ENCODE measurements at places on chromosomes 5 and 9. TPM values are rescaled to one million over a fixed set of nuclear protein-coding genes. Genes with fewer than 3 reads are reported as not detected.

Gene MLLT3
- 13.8 TPM for total RNA-seq

Gene OLFM1
- 17.2 TPM for total RNA-seq

Gene CER1
- total RNA-seq = not detected

Gene TAF1L
- total RNA-seq = under 0.01 TPM

Gene GDA
- total RNA-seq = 0.19 TPM

Gene CCDC192
- not detected for total RNA-seq

Gene INSL4
- total RNA-seq = not detected

Gene SLC25A2
- total RNA-seq = 0.09 TPM

DNA sequence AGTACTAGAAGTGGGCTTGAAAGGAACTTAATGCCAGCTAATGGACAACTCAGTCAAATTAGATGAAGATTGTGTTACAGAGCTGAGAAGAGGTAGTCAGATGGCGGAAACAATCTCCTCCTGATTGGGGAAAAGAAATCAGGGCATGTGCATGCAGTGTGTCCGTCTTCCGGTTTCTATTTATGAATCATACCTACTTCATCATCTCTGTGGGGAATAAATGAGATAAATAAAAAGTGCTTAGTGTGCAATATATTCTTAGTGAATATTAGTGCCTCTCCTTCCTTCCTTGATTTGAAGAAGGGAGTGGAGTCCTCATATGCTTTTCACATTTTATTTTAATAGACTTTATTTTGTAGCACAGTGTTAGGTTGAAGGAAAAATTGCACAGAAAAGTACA is 108.7 kb upstream of the NFIL3 start:
- DNase-seq = no peak

GRCh38 chr9:77885104-77885672 is 146.4 kb downstream of the GNAQ start:
- DNase-seq = no peak

GRCh38 chr5:60522292-60522905 is 177.6 kb downstream of the DEPDC1B start:
- peak; percentile 3 for DNase-seq

- peak; percentile 96 for DNase-seq
Measured at GRCh38 chr9:21836437-21837161, 34.2 kb downstream of the MTAP start.

DNA sequence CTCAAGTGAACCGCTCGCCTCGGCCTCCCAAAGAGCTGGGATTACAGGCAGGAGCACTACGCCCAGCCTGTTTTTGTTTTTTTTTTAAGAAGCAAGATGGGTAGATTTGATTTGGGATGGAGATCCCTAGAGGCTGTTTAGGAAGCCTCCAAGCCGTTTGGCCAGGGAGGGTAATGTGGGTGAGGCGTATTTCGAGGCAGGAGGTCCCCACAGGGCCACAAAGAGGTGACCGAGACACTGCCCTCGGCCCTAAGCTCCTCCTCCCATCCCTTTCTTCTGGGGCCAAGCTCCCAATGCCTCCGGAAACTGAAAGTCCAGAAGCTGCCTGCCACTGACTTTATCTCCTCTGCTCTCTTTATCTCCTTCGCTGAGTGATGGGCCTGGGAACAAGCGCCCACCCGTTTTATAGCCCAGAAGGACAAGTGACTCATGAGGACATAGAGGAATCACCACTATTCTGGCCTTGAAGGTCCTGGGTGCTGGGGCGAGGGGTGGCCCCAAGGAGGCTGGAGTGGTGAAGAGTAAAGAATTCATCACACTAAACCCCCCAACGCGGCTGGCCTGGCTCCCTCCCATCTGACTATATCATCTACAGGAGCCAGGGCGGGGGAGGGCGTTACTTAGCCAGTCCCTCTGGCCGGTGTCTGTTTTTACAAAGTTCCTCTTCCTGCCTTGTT is 2.0 kb upstream of the RALGDS start:
- no peak for DNase-seq

DNA sequence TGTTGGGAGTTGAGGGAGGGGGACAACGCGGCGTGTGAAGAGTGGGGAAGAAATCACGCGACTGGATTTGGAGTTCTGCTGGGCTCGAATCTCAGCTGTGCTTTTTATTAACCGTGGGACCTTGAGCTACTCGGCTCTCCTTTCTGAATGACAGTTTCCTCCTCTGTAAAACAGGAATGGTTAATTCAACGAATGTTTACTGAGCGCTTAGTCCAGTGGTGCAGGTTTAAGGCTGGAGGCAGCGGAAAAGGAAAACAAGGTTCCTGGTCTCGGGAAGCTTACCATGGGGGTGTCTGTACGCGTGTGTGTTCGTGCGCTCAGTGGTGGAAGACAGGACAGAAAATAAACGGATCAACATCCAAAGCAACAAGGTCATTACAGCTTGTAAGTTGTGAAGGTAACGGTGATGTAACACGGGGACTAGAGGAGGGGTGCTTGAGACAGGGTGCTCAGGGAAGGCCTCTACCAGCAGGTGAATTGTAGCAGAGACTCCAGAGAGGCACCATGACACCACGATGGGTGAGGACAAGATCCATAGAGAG is 277 bp downstream of the EIF4E1B start:
- DNase-seq = no peak

DNA sequence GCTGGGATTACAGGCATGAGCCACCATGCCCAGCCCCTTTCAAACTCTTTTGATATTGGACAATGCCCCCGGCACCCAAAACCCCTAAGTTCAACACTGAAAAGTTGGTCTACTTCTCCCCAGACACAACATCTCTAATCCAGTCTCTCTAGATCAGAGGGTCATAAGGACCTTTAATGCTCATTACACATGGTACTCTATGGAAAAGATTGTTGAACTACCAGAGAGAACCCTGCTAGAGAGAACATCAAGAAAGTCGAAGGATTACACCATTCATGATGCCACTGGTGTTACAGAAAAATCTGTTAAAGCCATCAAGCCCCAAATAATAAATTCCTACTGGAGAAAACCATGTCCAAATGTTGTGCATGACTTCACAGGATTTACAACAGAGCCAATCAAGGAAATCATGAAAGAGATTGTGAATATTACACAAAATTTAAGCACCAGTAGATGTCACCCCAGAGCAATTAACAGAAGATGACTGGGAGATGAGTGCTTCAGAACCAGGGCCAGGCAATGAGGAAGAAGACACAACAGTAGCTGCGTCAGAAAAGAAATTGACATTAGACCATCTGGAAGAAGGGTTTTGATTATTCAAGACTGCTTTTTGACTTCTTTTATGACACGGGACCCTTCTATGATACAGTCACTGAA is 28.3 kb upstream of the NIPAL4 start:
- DNase-seq = peak; percentile 70

- DNase-seq = no peak
Measured at GRCh38 chr5:16507716-16508115, 42.1 kb upstream of the ZNF622 start.

Data from dermis blood vessel endothelial cell (primary cell).